Stimulated activated effector memory CD8-positive, alpha-beta T cell treated with anti-CD3 and anti-CD28 coated beads, Interleukin-12 subunit alpha, Interleukin-12 subunit beta, amount 100 ng/mL, for 72 hours (primary cell): ENCODE measurements at places on chromosomes 6 and 20.

GRCh38 chr20:22312744-22313346 lies 271.5 kb downstream of the FOXA2 start:
- DNase-seq = no peak

GRCh38 chr6:106894978-106895702 lies 79.4 kb downstream of the CD24 start:
- DNase-seq = no peak

DNA sequence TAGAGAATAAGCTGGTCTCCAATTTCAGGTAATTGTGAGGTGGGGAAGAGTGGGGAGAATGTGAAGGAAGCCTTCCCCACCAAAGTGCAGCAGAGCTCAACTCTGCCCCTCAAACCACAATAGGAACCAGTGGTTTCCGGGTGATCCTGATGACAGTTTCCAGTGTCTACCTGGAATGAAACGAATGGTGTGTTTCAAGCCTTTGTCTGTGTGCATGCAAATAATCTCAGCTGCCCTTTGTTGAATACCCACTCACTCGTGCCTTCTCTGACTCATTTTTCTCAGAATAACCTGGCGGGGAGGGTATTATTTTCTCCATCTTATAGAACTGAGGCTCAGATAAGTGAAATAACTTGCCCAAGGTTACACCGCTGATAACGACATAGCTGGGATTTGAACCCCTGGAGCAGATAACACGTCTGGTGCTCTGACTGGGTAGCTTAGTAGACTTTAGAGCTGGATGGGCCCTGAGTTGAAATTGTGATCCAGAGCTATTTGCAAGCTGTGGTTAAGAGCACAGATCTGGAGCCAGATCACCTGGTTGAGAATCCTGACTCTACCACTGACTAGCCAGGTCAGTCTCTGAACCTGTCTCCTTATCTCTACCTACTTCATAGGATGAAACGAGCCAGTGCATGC lies 85.1 kb downstream of the EYA2 start:
- DNase-seq = no peak

DNA sequence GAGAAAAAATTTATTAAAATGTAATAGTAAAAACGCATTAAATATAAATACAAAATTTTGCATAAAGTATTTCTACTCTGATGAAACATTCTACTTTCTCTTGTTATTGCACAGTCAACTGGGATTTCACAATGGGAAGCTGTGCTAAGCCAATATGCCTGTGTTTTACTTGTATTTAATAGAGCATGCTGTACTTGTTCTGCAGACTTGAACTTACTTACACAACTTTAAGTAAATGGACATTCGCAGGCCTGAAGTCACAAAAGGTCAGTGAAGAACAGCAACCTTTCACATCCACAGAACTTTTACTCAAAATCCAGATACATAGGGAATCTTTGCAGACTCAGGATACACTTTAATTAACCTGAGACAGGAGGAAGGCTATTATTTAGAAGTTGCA lies 409.5 kb downstream of the BTBD3 start:
- DNase-seq = no peak
